ENCODE measurements at places on chromosomes 6 and 20. TPM values are rescaled to one million over a fixed set of nuclear protein-coding genes. Genes with fewer than 3 reads are reported as not detected.

Gene ALDH8A1
- total RNA-seq = 0.72 TPM

Gene NKX2-4
- total RNA-seq = not detected

Gene PAK5
- not detected for total RNA-seq

Gene THBD
- total RNA-seq = 7.9 TPM
